Tongue (tissue), 3 donors: ENCODE measurements at places on chromosomes 2 and 18. TPM values are rescaled to one million over a fixed set of nuclear protein-coding genes. Genes with fewer than 3 reads are reported as not detected.

DNA sequence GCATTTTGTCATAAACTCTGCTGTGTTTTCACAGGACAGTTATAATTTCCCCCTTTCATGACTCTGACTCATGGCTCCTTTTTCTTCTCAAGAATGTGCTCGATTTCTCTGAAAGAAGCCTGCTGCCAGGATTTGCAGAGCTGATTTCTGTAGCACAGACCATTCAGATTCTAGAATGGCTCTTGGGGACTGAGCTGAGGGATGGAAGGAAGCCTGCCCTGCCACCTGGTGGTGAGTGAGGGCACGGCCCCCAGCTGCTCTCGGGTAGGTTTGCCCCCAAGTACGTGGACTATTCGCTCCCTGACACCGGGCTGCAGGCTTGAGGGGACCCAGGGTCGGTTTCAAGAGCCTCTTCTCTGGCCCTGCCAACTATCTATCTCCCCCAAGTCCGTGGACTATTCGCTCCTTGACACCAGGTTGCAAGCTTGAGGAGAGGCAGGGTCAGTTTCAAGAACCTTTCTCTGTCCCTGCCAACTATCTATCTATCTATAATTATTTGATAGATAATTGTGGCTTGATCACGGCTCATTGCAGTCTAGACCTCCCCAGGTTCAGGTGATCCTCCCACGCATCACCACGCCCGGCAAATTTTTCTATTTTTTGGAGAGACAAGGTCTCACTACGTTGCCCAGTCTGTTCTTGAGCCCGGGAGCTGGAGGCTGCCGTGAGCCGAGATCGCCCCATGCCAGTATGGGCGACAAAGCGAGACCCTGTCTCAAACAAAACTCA lies 1.4 kb upstream of the SMYD5 start:
- peak; percentile 74 for DNase-seq

DNA sequence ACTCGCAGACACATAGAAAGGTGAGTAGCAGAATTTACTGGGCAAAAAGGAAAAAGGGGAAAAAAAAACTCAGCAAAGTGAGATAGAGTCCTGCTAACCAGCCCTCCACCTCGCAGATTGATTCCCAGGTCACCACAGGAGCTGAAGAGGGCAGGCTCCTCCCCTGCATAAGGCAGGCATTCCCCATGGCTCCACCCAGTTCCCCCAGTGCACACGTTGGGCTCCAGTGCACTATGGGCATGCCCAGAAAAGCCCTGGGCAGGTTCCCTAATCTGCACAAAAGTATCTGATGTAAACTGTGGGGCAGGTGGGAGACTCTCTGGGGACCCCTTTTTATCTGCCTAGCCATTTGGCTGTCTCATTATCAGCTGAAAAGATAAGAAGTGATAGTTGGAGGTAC lies 461.2 kb upstream of the TMEFF2 start:
- DNase-seq, result no peak

DNA sequence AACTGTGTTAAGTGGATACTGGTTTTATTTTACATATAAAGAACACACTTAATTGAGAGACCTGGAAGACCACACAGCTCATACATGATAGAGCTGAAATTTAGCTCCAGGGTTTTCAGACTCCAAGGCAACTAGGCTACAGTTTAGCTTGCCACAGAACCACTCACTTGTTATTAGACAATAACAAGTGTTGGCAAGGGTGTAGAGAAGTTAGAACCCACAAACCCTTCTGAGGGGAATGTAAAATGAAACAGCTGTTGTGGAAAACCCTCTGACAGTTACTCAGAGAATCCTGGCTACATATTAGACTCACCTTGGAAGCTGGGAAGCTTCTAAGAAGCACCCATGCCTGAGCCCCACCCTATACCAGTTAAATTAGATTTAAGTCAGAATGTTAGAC lies 75.3 kb downstream of the MAP3K20 start:
- no peak for DNase-seq

Gene ANKRD30B
- not detected for total RNA-seq

Gene LAPTM4A
- total RNA-seq, result 190 TPM

DNA sequence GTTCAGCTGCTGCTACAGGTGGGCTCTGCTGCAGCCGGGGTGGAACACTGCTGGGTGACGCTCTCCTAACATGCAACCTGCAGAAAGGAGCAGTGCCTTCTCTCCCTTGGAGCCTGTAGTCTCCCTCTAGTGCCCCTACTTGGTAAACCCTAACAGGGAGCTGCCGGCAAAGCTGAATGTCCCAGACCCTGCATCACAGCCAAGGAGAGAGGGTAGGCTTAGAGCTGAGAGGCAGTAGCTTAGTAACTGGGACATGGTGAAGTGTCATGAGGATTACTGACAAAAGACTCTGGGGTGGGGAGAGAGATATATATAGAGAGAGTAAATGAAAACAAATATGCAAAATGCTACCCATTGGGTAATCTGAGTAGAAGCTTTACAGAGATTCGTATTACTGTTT lies 9.9 kb downstream of the NCAPH start:
- peak; percentile 42 for DNase-seq

Gene THUMPD2
- total RNA-seq, result 17.7 TPM

DNA sequence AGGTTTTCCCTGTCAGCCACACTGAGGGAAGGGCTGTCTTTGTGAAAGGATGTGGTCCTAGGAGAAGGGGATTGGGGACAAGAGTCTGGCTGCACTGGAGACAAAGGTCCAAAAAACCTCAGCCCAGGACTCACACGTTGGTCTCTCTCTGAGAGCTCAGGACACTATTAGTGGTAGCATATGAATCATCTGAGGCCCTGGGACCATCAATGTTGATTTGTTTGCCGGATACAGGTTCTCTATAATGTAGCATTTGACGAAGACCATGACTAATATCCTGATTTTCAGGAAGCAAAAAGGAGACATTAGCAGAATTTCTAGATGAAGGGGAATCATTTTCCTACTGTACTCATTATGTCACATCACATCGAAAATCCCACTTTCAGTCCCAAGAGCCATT lies 22.2 kb upstream of the DNAH6 start:
- DNase-seq, result no peak

Gene RIF1
- 62.0 TPM for total RNA-seq

Gene UGT1A5
- total RNA-seq, result 0.51 TPM

Gene MOCOS
- total RNA-seq, result 0.31 TPM

Gene ARHGAP25
- 5.4 TPM for total RNA-seq

DNA sequence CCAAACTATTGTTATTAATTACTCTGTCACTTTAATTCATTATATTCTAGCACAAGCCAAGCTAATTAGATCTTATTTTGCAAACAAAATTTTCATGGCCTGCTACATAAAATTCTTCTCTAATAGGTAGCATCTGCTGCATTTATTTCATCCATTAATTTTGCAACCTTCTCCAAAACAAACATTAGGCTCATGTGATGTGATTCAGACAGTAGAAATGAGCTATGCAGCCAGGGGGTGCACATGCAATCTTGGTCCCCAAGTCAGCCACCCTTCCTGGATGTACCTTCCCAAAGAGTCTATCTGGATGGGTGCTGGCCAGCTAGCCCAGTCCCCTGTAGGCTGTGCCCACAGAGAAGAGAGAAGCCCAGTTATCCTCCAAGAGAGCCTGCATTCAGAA lies 242.1 kb upstream of the OSR1 start:
- no peak for DNase-seq

- peak; percentile 56 for DNase-seq
These were observed 651 bp downstream of the KCNK3 start for GRCh38 chr2:26692897-26693849.

DNA sequence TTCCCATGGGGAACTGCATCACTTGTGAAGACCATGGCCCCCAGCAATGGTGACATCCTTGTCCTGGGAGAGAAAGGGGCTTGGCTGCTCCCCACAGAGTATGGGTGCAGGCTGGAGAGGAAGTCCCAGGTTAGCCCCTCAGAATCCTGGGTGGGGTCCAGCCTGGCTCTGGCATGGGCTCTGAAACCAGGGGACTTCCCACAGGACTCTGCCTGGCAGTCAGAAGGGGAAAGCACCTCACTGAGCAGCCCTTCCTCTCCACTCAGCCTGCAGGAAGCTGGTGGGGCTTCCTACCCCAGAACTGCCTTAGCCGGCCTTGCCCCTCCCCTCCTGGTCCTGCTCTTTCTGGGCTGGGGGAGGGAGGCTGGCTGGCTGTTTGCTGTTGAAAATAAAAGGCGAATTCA lies 3.7 kb downstream of the NEURL3 start:
- no peak for DNase-seq

DNA sequence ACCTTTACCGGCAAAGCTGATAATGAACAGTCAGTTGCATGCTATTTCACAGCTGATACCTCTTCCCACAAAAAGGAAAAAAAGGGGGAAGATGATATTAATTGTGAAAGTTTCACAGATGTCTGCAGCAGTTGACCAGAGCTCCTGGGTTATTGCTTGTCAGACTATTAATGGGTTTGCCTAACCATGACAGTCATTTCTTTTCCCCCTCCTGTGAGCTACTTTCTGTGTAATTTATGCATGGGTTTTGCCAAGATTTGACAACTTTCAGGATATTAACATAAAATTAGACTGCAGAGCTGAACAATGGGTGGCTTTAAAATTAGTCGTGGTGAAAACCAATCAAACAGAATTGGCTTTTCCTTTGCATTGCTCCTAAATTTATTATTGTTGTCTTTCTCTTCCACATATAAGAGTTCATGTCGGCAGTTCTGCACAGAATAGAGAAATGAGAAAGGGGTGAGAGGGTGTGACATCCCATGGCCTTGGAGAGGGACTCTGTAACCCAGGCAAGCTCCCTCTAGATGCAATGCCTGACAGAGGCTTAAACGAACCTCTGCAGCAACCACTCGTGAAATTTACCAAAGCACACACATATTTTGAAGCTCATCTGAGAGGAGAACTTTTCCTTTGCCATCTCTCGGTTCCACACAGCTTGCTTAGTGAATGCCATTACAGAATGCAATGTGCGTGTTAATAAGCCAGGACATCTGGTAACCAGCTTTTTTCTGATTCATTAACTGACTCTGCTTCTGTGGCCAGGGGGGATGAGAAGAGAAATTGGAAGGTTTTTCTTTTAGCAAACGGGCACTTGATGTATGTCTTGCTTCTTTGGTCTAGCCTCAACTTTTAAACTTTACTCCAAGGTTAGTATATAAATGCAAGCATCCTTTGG lies 82.2 kb upstream of the ITGA4 start:
- no peak for DNase-seq

DNA sequence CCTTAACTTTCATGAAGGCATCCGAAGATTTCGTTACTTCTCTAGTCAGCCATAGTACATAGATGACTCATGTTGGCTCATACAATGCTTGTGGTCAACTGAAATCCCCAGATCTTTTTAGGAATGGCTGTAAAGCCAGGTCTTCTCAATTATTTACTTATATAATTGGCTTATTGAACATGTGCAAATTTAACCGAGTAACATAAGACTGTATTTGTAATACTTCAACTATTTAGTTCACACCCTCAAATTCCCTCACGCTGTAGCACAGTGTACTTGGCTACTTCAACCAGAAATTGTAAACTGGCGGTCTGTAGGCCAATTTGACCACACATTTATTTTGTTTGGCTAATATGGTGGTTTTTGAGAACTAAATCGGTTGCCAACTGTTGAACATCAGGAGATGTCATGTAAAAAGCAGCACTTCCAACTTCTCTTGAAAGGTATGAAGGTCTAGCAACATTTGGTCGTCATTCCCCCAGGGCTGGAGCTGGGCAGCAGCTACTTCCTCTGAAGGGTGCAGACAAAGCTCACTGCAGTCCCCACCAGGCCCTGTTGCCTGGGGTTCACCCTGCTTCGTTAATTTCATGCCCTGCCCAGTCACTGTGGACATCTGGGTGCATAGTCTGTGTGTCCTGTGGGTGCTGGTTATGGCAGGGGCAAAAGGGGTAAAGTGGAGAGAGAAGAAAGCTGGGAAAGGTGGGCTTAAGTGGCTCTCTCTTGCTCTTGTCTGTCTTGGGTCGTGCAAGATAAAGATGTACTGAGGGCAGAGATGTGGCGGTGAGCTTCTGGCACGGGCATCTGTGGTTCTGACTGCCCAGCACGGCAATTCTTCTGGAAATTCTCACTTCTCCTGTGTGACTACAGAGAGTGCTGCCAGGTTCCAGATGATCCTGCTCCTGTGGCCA lies 3.2 kb upstream of the SH3RF3 start:
- DNase-seq, result peak; percentile 55

GRCh38 chr2:176457481-176457880 lies 188.2 kb downstream of the MTX2 start:
- DNase-seq, result no peak

DNA sequence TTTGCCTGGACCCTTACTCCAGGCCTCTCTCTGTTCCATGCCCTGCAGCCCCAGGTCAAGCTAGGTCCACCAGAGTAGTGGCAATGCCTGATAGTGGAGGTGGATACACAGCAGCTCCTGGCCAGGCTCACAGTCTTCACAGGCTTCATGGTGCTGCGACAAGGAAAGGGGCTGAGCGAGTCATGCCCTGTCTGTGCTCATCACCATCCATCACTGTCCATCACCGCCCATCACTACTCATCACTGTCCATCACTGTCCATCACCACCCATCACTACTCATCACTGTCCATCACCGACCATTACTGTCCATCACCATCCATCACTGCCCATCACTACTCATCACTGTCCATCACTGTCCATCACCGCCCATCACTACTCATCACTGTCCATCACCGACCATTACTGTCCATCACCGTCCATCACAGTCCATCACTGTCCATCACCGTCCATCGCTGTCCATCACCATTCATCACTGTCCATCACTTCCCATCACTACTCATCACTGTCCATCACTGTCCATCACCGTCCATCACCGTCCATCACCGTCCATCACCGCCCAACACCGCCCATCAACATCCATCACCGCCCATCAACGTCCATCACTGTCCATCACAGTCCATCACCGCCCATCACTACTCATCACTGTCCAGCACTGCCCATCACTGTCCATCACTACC lies 57.1 kb upstream of the OTOS start:
- DNase-seq, result no peak

DNA sequence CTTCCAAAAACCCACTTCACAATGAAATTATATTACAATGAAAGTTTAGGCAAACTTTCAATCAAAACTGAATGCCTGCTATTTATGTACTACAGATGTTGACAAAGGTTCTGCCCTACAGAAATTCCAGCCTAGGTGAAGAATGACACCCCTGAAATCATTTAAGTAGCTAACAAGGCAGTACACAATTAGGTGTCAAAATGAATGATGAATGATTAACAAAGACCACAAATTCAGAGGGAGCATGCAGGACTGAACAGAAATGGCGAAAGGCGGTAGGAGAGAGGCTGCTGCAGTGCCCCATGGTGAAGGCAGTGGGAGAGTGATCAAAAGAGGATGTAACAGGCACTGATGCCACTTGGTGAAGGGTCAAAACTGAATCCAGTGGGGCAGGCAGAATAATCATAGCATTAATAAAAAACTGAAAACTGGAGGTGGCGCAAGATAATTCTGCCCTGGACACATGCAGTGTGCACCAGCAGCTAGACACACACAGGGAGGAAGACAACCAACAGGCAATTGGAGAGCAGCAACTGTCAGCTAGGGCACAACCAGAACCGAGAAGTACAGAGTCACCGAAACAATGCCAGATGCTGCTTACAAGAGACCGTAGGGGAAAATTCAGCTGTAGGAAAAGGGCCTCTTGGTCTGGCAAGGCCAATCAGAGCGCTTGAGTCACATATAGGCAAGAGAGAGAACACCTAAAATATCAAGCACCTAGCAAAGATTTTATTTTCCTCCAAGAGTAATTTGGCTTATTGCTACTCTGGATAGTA lies 4.5 kb downstream of the TMEM131 start:
- no peak for DNase-seq

GRCh38 chr2:12678186-12678585 lies 38.5 kb upstream of the TRIB2 start:
- DNase-seq, result no peak

GRCh38 chr2:162734866-162735265 lies 103.7 kb downstream of the KCNH7 start:
- no peak for DNase-seq
